ENCODE measurements at places on chromosomes 5 and 9.

DNA sequence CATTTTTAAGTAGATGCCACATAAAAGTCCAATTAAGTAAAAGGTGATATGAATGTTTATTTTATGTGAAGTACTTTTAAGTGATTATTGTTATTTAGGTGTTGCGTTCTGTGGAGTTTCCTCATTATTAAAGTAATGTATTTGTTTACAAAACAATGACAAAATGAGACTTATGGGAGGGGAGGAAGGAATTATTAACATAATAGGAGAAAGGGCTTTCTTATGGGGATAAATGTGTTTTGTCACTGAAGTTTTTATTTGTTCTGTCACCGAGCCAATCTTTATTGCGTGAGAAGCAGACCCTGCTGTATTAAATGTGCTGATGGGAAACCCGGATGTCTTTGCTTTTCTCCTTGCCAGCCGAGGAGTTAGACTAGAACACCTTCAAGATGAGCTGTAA lies 44.5 kb downstream of the TRIO start:
- no peaks in the 10 kb centered on the region for H3K27me3 ChIP-seq
- no peak overlapping the region for H3K27ac ChIP-seq
- DNase-seq, result no peak
- no peak overlapping the region for H3K4me3 ChIP-seq
- peaks cover 7% of the 10 kb centered on the region for H3K4me1 ChIP-seq

DNA sequence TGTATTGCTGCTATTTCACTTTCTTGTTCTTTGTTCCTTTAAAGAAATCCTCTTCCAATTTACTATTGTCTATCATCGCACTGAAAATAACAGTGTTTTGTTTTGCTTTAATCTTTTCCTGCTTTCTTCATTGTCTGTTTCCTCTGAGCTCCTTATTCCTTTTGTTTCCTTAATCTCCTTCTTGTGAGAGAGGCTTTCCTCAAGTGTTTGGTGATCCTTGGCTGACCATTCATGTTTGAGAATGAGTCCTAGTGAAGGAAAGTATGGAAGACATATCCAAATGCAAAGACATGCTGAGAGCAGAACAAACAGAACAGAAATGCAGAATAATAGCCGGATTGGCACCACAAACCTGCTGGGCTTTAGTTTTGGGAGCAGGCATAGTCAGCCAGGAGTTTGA lies 42.0 kb upstream of the ENTREP1 start:
- no peak overlapping the region for H3K27ac ChIP-seq
- H3K36me3 ChIP-seq, result no peaks in the 10 kb centered on the region
- DNase-seq, result no peak
- peak overlapping the region; percentile 19 for H3K4me3 ChIP-seq
- no peaks in the 10 kb centered on the region for H3K27me3 ChIP-seq
- no peaks in the 10 kb centered on the region for H3K4me1 ChIP-seq

DNA sequence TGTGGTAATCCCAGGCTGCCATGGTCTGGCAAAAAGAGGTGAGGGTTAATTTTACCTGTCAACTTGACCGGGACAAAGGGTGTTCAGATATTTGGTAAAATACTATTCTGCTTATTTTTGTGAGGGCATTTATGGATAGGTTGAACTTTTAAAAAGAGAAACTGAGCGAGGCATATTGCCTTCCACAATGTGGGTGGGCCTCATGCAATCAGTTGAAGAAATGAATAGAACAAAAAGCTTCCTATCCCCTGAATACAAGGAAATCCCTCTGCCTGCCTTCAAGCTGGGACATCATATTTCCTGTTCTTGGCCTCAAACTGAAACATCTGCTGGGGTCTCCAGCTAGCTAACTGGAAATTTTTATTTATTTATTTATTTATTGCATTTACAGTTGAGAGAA lies 734.7 kb downstream of the IRX1 start:
- no peaks in the 10 kb centered on the region for H3K4me1 ChIP-seq
- no peak for DNase-seq
- no peaks in the 10 kb centered on the region for H3K27me3 ChIP-seq
- H3K36me3 ChIP-seq, result no peaks in the 10 kb centered on the region
- H3K27ac ChIP-seq, result no peak overlapping the region

GRCh38 chr9:27165670-27166069 lies 56.6 kb downstream of the TEK start:
- no peaks in the 10 kb centered on the region for H3K4me1 ChIP-seq
- H3K27me3 ChIP-seq, result no peaks in the 10 kb centered on the region
- H3K4me3 ChIP-seq, result no peak overlapping the region
- no peak overlapping the region for H3K27ac ChIP-seq

GRCh38 chr9:83359039-83359438 lies 179.2 kb downstream of the FRMD3 start:
- no peak for DNase-seq
- H3K27me3 ChIP-seq, result no peaks in the 10 kb centered on the region
- H3K4me1 ChIP-seq, result no peaks in the 10 kb centered on the region
- no peaks in the 10 kb centered on the region for H3K36me3 ChIP-seq
- H3K27ac ChIP-seq, result no peak overlapping the region

DNA sequence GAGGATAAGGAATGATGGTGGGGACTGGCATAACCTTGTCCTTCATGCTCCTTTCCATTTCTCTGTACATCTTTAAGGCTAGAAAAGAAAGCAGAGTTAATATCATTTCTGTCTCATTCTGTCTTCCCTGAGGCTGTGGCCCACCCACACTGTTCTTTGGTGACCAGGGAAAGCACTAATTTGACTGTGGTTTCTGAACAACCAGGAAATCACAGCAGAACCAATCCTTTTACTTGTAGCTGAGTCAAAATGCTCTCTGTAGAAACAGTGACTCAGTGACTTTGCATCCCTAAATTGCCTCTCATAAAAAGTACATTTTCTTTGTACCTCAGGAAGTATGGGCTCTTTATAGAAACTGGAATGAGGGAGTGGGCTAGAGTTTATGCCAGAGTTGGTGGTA lies 28.1 kb downstream of the IL33 start:
- H3K36me3 ChIP-seq, result no peaks in the 10 kb centered on the region
- H3K27me3 ChIP-seq, result no peaks in the 10 kb centered on the region

GRCh38 chr9:69645488-69645887 lies 26.7 kb downstream of the APBA1 start:
- DNase-seq, result peak; percentile 62
- H3K27ac ChIP-seq, result no peak overlapping the region

GRCh38 chr9:18921366-18922075 lies 111.5 kb downstream of the SAXO1 start:
- no peaks in the 10 kb centered on the region for H3K4me1 ChIP-seq
- no peaks in the 10 kb centered on the region for H3K36me3 ChIP-seq
- H3K4me3 ChIP-seq, result no peak overlapping the region
- no peak for DNase-seq
- no peaks in the 10 kb centered on the region for H3K27me3 ChIP-seq
- H3K27ac ChIP-seq, result no peak overlapping the region

DNA sequence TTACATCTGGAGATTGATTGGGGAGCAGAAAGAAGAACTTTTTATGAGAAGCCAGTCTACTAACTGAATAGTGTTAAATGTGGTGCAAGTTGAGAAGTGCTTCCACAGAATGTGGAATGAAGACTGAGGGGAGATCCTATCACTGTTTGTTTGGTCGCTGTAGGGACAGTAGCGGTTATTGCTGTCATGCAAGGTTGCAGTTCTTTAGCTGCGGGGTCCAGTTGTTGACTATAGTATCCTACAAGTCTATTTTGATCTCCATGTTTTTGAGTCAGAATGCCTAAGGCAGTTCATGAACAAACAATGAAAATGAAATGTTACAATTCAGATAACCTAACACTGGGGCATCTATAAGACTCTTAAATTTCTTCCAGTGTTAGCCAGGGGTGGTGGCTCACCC lies 45.3 kb upstream of the PDZD2 start:
- no peak for DNase-seq
- no peaks in the 10 kb centered on the region for H3K27me3 ChIP-seq
- H3K36me3 ChIP-seq, result no peaks in the 10 kb centered on the region
- no peak overlapping the region for H3K4me3 ChIP-seq

GRCh38 chr9:81885602-81886001 lies 42.6 kb upstream of the SPATA31D4 start:
- DNase-seq, result no peak
- no peak overlapping the region for H3K4me3 ChIP-seq
- no peaks in the 10 kb centered on the region for H3K36me3 ChIP-seq
- H3K27me3 ChIP-seq, result no peaks in the 10 kb centered on the region

GRCh38 chr9:107472581-107473340 lies 16.8 kb downstream of the KLF4 start:
- H3K27me3 ChIP-seq, result no peaks in the 10 kb centered on the region
- no peak for DNase-seq
- H3K4me1 ChIP-seq, result no peaks in the 10 kb centered on the region
- no peak overlapping the region for H3K27ac ChIP-seq
- H3K4me3 ChIP-seq, result no peak overlapping the region

GRCh38 chr5:91706785-91707520 lies 323.8 kb upstream of the ARRDC3 start:
- H3K27me3 ChIP-seq, result no peaks in the 10 kb centered on the region
- no peak for DNase-seq
- H3K27ac ChIP-seq, result no peak overlapping the region
- H3K4me3 ChIP-seq, result no peak overlapping the region
- no peaks in the 10 kb centered on the region for H3K36me3 ChIP-seq

- H3K27me3 ChIP-seq, result no peaks in the 10 kb centered on the region
- H3K27ac ChIP-seq, result no peak overlapping the region
- H3K4me3 ChIP-seq, result no peak overlapping the region
- no peaks in the 10 kb centered on the region for H3K4me1 ChIP-seq
Observed at GRCh38 chr5:37685816-37686215, 154.0 kb downstream of the GDNF start.

GRCh38 chr9:19231126-19231903 lies 822 bp downstream of the DENND4C start:
- H3K27ac ChIP-seq, result peak overlapping the region; percentile 93
- H3K27me3 ChIP-seq, result no peaks in the 10 kb centered on the region
- H3K4me3 ChIP-seq, result peak overlapping the region; percentile 82
- no peaks in the 10 kb centered on the region for H3K36me3 ChIP-seq

DNA sequence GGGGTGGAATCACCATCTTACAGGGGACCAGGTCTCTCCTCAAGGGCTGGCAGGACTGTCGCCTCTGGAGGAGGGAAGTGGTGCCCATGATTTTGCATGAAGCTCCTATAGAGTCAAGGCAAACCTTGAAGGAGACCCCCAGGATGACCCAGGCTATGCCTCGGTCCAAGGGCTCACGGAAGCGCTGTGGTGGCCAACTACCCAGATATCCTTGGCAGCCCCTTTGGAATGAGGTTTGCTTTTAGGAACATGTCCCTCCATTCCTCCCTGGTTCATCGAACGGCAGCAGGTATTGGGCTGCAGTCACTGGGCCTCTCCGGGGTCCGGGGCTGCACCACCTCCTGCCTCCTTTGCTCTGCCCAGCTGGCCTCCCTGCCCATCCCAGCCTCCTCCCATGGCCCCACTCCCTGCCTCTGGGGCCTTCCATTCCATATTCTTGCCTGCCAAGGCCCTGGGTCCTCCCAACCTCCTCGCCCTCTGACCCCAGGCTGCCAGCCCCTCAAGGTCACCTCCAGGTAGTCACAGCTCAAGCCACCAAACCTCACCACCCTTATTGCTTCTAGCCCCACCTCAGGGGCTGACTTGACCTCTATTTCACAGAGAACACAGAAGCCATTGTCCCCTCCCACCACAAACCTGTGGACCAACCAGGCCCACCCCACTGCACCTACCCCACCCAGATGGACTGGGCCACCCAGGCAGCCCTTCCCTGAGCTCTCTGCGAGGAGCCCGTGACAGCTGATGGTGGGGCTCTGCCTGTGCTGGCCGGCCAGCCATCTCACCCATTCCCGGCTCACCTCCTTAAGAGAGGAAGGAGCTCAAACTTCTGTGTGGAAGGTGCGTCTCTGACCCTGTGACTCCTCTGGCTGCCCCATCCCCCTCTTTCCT lies 3.6 kb upstream of the IL3 start:
- H3K27ac ChIP-seq, result no peak overlapping the region
- H3K4me3 ChIP-seq, result no peak overlapping the region
- H3K27me3 ChIP-seq, result no peaks in the 10 kb centered on the region
- no peaks in the 10 kb centered on the region for H3K36me3 ChIP-seq
- DNase-seq, result no peak

GRCh38 chr5:170154297-170154696 lies 48.6 kb downstream of the FOXI1 start:
- no peaks in the 10 kb centered on the region for H3K27me3 ChIP-seq
- H3K27ac ChIP-seq, result no peak overlapping the region
- H3K4me3 ChIP-seq, result no peak overlapping the region
- no peak for DNase-seq

- H3K36me3 ChIP-seq, result no peaks in the 10 kb centered on the region
- H3K27me3 ChIP-seq, result no peaks in the 10 kb centered on the region
- no peak overlapping the region for H3K4me3 ChIP-seq
- no peaks in the 10 kb centered on the region for H3K4me1 ChIP-seq
- H3K27ac ChIP-seq, result no peak overlapping the region
Observed at GRCh38 chr5:136819526-136820302, 454.4 kb upstream of the TRPC7 start.

DNA sequence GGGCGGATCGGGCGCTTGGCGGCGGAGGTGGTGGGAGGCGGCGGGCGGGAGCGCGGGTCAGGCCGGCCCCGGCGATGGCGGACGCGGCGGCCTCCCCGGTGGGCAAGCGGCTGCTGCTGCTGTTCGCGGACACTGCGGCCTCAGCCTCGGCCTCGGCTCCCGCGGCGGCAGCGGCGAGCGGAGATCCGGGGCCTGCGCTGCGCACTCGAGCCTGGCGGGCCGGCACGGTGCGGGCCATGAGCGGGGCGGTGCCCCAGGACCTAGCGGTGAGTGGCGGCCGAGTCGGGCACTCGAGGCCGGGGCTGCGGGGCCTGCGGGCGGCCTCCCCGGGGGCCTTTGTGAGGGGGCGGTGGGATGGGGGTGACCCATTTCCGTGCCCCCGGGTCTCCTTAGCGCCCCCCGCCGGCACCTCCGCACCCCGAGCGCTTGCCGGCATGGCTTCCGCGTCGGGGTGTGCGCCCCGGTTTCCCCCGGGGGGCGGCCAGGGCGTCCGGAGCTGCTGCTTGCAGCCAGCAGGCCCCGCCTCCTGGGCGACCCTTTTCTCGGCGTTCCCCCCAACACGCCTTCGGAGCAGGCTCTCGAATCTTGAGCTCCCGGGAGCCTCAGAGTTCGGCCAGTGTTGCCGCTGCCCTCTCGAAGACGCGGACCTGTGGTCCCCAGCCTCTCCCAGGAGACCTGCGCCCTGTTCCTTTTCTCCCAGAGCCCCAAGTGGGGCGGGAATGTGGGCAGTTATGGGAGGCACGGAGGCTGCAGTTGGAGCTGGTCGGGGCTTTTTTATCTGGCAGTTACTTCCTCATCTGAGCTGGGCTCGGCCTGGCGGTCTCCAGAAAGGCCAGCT lies 456 bp downstream of the KDM3B start:
- no peaks in the 10 kb centered on the region for H3K27me3 ChIP-seq
- peaks cover 24% of the 10 kb centered on the region for H3K36me3 ChIP-seq
- H3K27ac ChIP-seq, result peak overlapping the region; percentile 79
- no peaks in the 10 kb centered on the region for H3K4me1 ChIP-seq
- DNase-seq, result peak; percentile 85

GRCh38 chr9:9299134-9299533 lies 1313.7 kb downstream of the PTPRD start:
- H3K27ac ChIP-seq, result no peak overlapping the region
- no peaks in the 10 kb centered on the region for H3K27me3 ChIP-seq
- H3K36me3 ChIP-seq, result no peaks in the 10 kb centered on the region
- H3K4me1 ChIP-seq, result no peaks in the 10 kb centered on the region
- H3K4me3 ChIP-seq, result no peak overlapping the region
